ENCODE measurements at places on chromosomes 1 and 21.

- DNase-seq = no peak
Observed at GRCh38 chr1:1670866-1671265, 12.1 kb upstream of the CDK11B start.

DNA sequence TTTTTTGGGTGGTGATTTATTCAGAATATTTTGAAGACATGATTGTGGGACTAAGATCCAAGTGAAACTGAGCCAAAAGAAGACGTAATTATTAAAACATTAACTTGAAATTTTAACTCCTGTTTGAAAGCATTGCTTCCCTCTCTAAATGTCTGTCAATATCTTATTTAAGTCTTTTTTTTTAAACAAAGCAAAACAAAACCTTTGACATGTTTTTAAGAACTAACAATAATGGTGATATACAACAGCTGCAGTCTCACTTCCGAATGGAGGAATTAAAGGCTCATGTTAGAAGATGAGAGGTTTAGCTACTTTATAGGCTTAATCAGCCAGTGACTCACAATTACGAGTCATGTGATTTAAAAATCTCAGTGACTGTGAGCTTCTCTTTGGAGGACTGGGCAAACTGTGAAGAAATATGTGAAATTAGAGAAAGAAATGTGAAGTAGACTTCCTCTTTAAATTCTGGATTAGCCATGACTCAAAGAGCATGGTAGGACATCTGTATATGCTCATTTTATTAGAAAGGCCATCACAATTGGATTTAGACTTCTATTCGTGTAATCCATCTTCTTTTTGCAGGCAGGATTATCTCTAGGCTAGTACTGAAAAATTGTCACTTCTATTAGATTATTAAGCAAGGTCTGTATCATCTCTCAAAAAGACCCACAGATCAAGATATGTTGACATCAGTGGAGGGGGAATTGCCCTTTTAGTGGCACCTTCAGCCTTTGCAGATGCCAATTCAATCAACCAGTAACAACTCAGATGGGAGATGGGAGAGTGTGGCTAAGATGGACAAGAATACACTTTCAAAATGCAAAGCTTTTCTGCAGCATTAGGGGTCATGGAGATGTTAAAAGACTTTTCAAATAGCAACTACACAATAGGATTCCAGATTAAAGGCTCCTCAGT, 28.7 kb downstream of the KCNA3 start:
- DNase-seq = no peak

DNA sequence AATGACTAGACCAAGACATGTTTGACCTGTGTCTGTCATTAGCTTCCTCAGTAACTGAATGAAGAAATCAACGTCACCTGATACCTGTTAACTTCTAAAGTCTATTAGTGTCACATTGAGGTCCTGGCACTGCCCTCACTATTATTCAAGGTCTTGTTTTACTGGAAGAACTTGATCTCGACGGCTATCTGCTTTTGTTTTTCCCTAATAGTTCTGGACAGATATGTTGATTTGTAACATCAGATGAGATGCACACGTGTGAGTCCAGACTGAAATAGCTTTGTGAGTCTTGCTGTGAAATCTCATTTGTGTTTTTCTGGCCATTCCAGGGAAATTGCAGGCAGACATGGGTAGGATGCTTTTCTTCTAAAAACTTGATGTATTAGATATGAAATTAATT, 159.2 kb downstream of the RYR2 start:
- DNase-seq = no peak

- DNase-seq = no peak
Observed at GRCh38 chr1:167373398-167373797, 144.9 kb downstream of the CD247 start.

DNA sequence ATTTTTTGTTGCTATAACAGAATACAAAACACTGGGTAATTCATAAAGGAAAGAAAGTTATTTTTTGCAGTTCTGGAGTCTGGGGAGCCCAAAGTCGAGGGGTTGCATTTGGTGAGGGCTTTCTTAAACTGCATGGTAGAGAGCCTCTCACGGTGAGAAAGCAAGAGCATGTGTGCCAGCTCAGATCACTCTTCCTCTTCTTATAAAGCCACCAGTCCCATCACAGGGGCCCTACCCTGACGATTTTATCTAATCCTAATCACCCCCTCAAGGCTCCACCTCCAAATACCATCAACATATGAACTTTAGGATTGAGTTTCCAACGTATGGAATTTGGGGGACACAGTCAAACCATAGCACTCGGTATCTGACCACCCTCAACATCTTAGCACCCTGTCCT, 1.0 kb upstream of the STRIP1 start:
- DNase-seq = no peak

GRCh38 chr21:42388740-42389448, 7.0 kb downstream of the TMPRSS3 start:
- DNase-seq = no peak

DNA sequence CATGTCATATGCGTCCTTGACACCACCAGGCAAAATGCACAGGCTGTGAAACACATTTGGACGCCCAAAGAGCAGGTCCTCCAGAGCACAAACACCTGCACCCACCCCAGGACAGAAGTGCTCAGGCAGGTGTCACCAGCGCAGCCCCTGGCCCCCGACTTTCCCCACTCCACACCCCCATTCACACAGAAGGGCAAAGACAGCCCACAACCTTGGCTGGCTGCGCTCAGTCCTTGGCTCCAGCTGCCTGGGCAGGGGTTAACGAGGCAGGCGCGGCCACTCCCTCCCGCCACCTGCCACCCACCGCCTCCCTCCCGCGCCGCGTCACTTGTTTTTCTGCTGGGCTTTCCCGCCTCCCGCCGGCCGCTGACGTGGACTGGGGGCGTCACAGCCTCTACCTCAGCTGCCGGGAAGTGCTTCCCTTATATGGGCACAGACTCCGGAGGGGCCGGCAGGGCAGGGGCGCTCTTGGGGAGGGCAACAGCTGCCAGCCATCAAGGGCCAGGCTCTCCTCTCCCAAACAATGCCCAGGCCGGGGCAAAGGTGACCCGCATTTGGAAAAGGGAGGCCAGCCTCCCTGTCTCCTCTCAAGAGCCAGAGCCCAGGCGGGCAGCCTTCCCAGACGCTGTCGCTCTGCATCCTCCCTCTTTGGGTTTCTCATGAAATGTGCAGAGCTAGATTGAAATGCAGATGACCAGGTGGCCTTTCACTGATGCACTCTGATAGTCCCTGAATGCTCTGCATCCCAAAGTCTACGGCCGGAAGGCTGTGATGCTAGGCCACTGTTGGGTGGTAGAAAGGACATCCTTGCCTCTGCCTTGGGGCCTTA, 14.8 kb upstream of the BTG2 start:
- peak; percentile 98 for DNase-seq

Data from CD4-positive, alpha-beta T cell treated with Interleukin-15 for 1 hour (primary cell).